NCI-H187 treated with DMSO at 0.1 percent for 48 hours (cell line): ENCODE measurements at places on chromosomes 7 and 10.

- no peak for DNase-seq
These were observed 463.3 kb downstream of the LRMDA start for GRCh38 chr10:75894761-75895160.

- no peak for DNase-seq
These were observed 5.6 kb downstream of the PODXL start for GRCh38 chr7:131550846-131551245.

DNA sequence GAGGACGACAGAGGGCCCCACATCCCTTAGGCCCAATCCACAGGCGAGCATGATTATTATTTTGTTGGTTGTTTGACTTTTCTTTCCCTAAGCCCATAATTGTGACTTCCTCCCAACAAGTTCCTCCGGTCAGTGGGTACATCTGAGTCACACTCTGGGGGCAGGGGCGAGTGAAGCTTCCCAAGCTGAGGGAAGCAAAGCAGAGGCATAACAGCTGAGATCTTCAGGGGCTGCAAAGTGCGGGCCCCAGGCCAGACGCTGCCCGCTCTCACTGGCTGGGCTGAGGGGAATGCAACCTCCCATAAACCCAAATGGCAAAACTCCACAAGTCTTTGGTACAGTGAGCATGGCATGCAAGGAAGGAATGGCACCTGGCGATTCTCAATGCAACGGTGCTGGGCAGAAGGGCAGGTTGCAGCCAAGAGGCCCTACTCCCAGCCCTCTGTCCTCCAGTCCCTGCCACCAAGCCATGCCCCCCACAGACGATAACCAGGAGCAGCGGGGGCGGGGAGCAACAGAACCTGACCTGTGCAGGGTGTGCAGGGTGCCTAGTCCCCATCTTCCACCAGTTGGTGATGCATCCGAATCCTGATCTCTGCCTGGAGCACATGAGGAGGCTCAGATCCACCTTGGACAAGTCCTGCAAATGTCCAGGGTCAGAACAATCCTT lies 25.3 kb downstream of the TNS3 start:
- DNase-seq: no peak

- no peak for DNase-seq
These were observed 206.9 kb upstream of the PHYHIPL start for GRCh38 chr10:58969576-58969975.

- no peak for DNase-seq
These were observed 224.4 kb downstream of the C7orf25 start for GRCh38 chr7:42687211-42688055.

GRCh38 chr7:130286881-130287280 lies 6.1 kb upstream of the CPA4 start:
- no peak for DNase-seq

DNA sequence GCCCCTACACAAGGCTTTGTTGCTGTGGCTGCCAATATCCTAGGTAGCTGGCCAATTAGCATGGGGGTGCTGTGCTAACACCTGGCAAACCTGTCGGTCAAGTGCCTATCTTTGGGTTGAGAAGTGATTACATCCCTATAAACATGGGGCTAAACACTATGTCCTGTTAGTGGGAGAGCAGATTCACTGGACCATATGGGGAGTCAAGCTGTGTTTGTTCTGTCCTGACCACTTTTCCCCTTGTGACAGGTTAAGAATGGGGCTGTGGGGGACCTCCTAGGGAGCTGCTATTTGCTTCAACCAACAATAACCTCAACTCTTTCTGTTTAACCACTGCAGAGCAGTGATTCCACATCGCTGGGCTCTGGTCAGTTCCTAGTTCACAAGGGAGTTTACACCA lies 151.5 kb upstream of the AOAH start:
- DNase-seq: no peak

- no peak for DNase-seq
These were observed 39.7 kb upstream of the SLC35B4 start for GRCh38 chr7:134356421-134356936.

DNA sequence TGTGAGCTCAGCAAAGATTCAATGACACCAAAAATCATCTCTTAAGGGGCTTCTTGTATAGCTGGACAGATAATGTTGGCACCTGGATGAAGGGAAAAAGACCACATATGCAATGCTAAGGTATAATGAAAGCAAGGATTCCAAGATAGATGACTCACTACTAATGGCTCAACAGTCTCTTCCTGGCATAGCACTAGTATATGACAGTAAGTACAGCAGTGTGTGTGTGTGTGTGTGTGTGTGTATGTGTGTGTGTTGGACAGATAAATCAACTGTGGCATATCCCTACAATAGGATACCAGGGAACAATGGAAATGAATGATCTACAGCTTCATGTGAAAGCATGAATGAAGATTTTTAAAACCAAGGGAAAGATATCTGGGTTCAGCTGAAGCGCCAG lies 257.1 kb downstream of the SFMBT2 start:
- DNase-seq: no peak

DNA sequence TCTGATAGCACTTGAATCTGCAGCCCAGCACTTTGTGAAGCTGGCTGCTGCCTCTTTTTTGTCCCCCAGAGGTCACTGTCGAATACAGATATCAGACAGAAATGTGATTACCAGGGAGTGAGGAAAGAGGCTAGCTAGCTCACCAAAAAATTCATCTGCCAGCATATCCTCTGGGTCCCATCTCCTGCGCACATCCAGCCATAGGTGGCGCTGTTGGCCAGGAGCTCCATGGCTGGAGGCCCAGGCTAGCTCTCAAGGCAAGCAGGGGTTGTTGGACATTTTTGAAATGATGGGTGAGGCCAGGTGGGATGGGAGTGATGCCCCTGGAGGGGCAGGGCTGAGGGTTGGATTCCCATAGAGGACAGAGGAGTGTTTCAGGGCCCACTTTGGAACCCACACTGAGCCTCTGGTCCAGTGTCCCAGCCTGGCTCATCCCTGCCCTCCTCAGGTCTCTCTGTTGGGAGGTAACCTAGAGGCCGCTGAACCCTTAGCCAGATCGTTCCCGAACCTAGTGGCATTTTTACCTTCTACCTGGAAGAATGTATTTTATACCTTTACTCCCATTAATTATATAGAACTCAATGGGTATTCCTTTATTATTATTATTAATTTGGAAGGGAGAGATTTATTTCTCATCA lies 14.8 kb downstream of the DPCD start:
- no peak for DNase-seq

GRCh38 chr10:62237966-62238365 lies 30.7 kb downstream of the RTKN2 start:
- no peak for DNase-seq

GRCh38 chr7:102988631-102989560 lies 76.1 kb downstream of the LRRC17 start:
- DNase-seq: no peak

GRCh38 chr7:51850126-51850525 lies 533.5 kb upstream of the COBL start:
- DNase-seq: no peak

DNA sequence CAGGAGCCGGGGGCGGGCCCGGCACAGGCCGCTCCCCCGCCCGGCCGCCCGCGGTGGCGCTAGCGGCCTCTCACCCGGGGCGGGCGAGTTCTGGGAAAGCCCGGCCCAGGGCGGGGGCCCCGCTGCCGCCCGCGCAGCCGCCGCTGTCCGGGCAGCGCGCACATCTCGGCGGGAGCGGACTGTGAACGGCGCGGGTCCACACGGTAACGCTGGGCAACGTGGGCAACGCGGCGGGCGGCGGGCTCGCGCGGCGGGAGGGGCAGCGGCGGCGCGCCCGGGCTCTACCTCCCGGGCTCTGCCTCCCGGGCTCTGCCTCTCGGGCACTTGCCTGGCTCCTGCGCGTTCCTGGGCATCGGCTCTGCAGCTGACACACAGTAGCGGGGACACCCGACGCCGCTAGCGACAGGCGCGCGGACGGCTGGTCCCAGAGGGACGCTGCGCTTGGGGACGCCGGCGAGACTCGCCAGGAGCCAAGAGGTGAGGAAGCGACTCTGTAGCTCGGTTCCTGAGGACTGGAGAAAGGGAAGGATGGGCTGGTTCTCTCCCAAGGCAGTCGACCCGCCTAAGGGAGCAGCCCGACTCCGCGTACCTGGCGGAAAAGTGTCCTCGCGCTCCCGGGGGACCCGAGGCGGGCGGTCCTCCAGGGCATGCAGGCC lies at the start of gene PLCE1:
Gene PLCE1 (plus strand): TSS at position 150 of the 656 bp plus-strand sequence. CDS start 37,116 bp downstream, outside the sequence.
- DNase-seq: no peak

DNA sequence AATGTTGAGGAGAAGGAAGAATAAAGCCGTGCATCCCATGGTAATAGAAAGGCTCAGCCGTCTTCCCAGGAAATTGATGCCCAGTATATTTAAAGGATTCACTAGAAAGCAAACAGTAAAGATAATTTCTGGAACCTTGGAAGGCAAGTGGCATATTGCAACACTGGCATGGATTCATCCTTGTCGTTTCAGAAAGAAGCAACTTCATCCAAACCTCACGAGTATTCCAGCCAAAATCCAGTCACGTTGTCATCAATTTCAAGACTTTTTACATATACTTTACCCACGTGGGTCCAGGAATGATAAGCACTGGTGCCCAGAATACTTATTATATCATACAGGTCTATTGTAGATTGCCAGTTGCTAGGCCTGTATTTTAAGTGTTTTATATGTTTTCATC lies 73.8 kb downstream of the SVOPL start:
- no peak for DNase-seq

DNA sequence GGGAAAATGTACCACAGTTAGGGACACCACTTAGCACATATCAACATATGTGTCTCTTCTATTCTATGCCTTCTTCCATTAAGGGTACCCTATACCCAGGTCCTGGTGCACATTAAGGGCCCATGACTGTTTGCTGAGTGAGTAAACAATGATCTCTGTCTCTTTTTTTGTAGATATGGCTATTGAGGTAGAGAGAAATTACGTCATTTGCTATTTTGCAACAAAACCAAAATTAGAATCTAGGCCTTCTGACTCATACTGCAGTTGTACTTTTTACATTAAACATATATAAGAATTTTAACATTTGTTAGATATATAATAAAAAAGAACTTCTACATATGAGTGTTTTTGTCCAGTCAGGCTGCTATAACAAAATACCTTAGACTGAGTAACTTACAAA lies 683.2 kb upstream of the LRRN3 start:
- DNase-seq: no peak

DNA sequence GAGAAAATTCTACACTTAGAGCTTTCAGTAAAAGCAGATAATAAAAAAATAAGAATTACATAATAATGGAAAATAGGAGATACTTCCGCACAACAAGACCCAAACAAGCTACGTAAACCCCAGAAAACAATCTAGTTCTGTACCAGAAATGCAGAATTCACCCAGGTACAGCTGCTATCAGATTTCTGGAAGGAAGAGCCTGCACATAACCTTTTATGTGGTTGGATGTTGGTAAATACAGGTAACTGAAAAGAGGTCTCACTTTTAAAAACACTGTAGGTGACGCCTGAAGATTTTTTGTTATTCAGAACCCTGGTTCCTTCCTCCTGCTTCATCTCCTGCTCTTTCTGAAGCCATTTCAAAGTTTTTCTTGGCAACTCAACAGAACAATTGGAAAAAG lies 29.9 kb downstream of the PANK1 start:
- no peak for DNase-seq

- no peak for DNase-seq
These were observed 1.8 kb downstream of the TNRC18 start for GRCh38 chr7:5421714-5422395.

GRCh38 chr7:47634273-47634672 lies 52.4 kb upstream of the TNS3 start:
- DNase-seq: no peak

GRCh38 chr10:76784076-76784475 lies 853.5 kb downstream of the KCNMA1 start:
- DNase-seq: no peak

GRCh38 chr7:107605218-107605815 lies 25.3 kb downstream of the BCAP29 start:
- no peak for DNase-seq

DNA sequence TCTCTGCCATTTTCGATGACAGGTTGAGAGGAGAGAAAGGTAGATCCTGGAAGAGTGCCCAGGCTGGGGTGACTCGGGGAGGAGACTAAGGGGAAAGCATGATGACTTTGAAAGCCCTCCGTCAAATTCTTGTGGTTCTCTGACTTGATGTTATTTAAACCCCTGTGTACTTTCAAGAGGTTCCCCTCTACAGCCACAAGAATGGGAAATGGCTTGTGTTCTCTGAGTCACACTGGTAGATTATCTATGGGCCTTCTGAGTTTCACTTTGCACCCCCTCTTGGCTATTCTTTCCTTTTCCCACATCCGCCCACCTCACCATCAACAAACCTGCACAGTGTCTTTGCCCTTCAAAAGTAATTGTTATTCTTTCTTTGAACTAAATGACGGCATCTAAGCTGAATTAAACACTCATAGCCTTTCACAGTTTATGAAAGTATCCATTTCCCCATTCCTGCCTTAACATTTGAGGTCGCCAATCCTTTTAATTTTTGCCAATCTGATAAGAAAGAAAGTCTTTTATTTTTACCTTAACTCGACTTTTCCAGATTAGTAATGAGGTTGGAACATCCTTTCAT lies 24.1 kb downstream of the PRF1 start:
- DNase-seq: no peak

- no peak for DNase-seq
These were observed 15.0 kb upstream of the AKR1B1 start for GRCh38 chr7:134473861-134474291.

DNA sequence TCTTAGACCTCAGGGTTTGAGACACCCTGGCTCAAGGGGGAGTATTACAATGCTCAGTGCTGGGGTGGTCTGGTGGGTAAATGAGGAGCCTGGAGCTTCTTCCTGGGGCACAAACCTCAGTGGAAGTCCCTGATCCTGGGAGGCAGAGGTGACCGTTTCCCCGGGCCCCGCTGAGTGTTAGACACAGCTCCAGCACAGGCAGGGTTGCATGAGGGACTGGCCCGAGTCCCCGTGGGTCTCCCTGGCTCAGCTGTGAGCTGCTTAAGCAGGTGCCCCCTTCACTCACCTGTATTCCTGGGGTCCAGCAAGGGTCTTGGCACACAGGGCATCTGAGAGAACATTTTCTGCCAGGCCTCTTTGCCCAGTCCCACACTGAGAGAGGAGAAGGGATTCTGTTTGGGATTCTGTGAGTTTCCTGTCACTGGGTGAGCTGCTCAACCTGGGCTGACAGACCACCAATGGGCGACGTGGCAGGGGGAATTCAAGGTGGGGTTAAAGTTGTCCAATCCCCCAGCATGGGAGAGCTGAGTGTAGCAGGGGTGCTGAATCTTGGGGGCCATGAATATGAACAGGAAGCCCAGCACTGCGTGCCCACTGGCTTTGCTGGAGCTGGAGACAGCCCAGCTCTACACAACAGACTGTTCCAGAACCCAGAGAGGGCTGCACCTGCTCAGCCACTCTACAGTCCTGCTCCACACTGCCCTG lies 29.9 kb downstream of the DDIT4 start:
- DNase-seq: no peak
